ENCODE measurements at places on chromosomes 16 and 17.

DNA sequence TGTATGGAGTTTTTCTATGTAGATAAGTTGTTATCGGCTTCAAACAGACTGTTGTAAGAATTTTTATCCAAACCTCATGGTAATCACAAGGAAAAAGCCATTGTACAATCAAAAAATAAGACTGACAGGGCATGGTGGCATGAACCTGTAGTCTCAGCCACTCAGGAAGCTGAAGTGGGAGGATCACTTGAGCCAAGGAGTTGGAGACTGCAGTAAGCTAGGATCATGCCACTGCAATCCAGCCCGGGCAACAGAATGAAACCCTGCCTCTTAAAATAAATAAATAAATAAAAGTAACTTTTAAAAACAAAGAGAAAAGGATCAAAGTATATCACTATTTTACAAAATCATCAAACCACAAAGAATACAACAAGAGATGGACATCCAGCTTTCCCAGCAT, 14.4 kb downstream of the OR1A1 start:
- DNase-seq, result no peak

DNA sequence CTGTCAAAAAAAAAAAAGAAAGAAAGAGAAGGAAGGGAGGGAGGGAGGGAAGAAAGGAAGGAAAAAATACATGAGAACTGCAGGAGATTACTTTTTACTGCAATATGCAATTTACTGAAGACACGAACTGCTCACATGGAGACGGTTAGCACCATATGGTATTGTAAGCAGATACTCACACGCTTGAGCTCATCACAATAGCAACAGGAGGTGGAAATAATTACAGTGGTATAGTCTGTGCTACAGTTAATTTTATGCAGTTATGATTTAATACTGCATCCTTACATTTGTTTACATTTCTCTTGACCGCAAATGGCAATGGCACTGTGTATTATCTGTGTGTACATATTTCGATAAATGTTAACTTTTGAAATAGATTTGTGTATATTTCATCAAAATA, 21.4 kb upstream of the SLC46A1 start:
- no peak for DNase-seq

- DNase-seq, result no peak
Measured at GRCh38 chr17:63035695-63036094, 69.7 kb downstream of the TANC2 start.

GRCh38 chr17:83136931-83137330, 57.5 kb downstream of the METRNL start:
- no peak for DNase-seq

DNA sequence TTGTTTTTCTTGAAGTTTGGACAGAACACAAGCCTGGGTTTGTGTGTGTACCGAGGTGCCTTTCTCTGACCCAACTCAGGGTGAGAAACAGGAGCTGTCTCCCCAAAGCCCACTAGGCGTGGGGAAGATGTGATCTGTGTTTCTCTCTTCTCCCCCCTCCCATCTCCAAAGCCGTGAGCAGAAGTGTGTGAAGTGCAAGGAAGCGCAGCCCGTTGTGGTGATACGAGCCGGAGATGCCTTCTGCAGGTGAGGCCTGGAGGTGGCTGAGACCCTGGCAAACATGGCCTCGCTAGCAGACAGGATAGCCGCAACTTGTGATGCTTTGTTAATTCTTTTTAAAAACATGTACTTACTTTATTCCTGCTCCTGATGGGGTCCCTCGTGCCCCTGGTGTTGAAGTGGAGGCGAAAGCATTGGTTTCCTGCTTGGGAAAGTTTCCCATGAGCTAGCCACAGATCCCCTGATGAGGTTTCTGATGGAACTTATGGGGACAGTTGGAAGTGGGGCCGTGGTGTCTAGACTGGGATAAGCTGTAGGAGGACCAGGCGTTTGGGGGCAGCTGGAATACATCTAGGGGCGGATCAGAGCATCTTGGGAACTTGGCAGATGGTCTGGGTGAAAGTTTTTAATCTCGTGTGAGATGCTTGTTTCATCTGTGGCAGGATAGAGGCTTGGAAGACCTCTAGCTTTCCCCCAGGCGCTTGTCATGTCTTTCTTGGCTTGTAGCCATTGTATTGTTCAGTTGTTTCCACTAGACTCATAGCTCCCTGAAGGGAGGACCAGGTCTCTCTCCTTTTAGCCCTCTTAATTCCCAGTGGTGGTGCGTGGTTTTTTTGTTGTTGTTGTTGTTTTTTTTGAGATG, 893 bp downstream of the CTU2 start:
- DNase-seq, result no peak

GRCh38 chr16:819336-820043, 19.0 kb upstream of the GNG13 start:
- peak; percentile 26 for DNase-seq

DNA sequence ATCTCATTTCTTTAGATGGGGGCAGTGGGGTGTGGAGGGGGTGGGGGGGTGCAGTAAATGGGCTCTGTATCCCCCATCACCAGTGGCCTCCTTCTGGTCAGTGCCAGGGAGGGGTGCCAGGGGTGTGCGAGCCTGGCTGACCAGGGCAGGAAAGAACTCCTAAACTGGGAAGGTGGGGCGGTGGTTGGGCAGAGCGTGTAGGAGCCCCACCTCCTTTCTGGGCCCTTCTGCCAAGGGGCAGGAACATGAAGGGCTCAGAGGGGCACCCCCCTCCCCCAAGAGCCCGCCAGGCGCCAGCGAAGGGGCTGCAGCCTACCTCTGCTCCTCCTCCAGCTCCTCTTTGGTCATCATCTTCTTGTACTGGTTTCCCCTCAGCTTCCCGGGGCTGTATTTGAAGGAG, 26.0 kb downstream of the MXRA7 start:
- DNase-seq, result no peak

DNA sequence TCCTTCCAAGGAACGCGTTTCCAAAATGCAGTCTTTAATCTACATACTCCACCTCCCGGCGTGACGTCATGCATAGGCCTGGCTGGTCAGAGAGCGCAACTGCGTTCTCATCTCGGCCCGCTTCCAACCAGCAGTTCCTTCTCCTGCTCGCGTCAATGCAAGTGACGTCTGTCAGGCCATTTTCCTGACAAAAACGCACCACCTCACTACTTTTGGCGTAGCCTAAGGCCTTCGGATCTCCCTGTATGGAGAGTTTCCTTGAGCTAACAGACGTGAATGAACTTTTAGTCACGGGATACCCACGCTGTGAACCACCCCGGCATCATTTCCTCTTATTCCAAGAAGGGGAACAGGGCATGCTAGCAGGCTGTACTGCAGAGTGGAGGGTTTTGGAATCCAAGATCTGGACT, 25.0 kb downstream of the TEX14 start:
- peak; percentile 52 for DNase-seq

- DNase-seq, result no peak
Measured at GRCh38 chr17:32742681-32743538, 134.0 kb downstream of the MYO1D start.

GRCh38 chr16:87305505-87306391, 11.4 kb downstream of the C16orf95 start:
- DNase-seq, result no peak

All from T-helper 1 cell (primary cell).